Mesothelial cell of epicardium (in vitro differentiated cells): ENCODE measurements at places on chromosomes 3 and 15. TPM values are rescaled to one million over a fixed set of nuclear protein-coding genes. Genes with fewer than 3 reads are reported as not detected.

The EFCAB12 gene
- total RNA-seq: 0.74 to 1.1 TPM (median 0.80 TPM) in 3 replicates

The ATP8B4 gene
- 1.4 to 2.1 TPM (median 1.8 TPM) in 3 replicates for total RNA-seq

The CORO2B gene
- 1.00 to 1.1 TPM (median 1.1 TPM) in 3 replicates for total RNA-seq

The TRH gene
- total RNA-seq: 0.13 to 0.38 TPM (median 0.31 TPM) in 3 replicates

The CSPG4 gene
- total RNA-seq: 11.3 to 11.8 TPM (median 11.4 TPM) in 3 replicates

The NCK1 gene
- 27.9 to 33.4 TPM (median 31.0 TPM) in 3 replicates for total RNA-seq

The NXPE3 gene
- total RNA-seq: 11.6 to 12.7 TPM (median 12.7 TPM) in 3 replicates

The CCDC50 gene
- 53.1 to 63.2 TPM (median 58.2 TPM) in 3 replicates for total RNA-seq

The KIF15 gene
- 10.6 to 11.3 TPM (median 10.7 TPM) in 3 replicates for total RNA-seq

The STARD9 gene
- total RNA-seq: 7.3 to 10.0 TPM (median 8.0 TPM) in 3 replicates

The SLC51A gene
- total RNA-seq: 0.57 to 0.80 TPM in 2 of 3 replicates, not detected in the other

The CPEB1 gene
- total RNA-seq: 0.40 to 0.69 TPM (median 0.63 TPM) in 3 replicates

The P3H2 gene
- 14.8 to 17.2 TPM (median 15.8 TPM) in 3 replicates for total RNA-seq

GRCh38 chr3:23797491-23797890, 8.3 kb upstream of the UBE2E1 start:
- H3K27me3 ChIP-seq: no peaks in the 10 kb centered on the region
- H3K27ac ChIP-seq: no peak overlapping the region
- peaks cover 3% of the 10 kb centered on the region for H3K4me1 ChIP-seq
- no peak for DNase-seq
- H3K36me3 ChIP-seq: no peaks in the 10 kb centered on the region

GRCh38 chr3:39376959-39377634, 6.1 kb upstream of the SLC25A38 start:
- no peak for DNase-seq
- H3K4me1 ChIP-seq: no peaks in the 10 kb centered on the region
- H3K27ac ChIP-seq: no peak overlapping the region
- H3K4me3 ChIP-seq: no peak overlapping the region
- H3K27me3 ChIP-seq: peaks cover 3% of the 10 kb centered on the region
- H3K36me3 ChIP-seq: peaks cover 3% of the 10 kb centered on the region

GRCh38 chr3:141308588-141309218, 59.6 kb upstream of the ZBTB38 start:
- H3K27me3 ChIP-seq: no peaks in the 10 kb centered on the region
- H3K27ac ChIP-seq: no peak overlapping the region

- H3K4me3 ChIP-seq: no peak overlapping the region
- DNase-seq: no peak
- no peaks in the 10 kb centered on the region for H3K27me3 ChIP-seq
- no peak overlapping the region for H3K27ac ChIP-seq
- H3K36me3 ChIP-seq: peaks cover 30% of the 10 kb centered on the region
These were observed 15.7 kb downstream of the AQR start for GRCh38 chr15:34953851-34954250.

DNA sequence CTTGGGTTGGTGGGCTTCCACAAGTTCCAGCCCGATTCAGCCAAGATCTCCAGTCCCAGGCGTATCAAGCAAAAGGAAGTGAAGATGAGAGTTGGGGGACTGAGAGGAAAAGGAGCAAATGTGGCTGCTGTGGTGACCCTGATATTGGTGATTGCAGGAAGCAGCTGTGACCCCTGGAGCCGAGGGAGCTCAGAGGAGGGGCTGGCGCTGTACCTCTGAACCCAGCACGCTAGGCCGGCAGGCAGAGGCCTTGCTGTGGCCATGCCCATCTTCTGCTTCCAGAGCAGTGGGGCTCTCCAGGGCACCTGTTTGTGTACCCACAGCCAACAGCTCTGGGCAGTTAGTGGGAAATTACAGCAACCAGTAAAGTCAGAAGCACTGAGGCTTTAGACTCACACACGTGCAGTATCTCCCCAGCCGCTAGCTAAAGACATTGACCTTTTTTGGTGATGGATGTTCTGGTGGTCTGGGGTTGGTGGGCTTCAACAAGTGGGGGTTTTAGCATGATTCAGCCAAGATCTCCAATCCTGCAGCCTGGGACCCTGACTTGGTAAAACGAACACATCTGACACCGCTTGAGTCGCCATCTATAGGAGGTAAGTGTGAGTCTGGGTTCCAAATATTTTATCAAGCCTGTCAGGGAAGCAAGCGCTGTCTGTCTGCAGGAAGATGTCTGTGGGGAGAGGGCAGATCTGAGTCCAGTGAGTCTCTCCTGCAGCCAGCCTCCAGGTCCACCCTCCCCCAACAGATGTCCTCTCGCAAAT, 33.1 kb downstream of the TM2D3 start:
- H3K4me1 ChIP-seq: peaks cover 25% of the 10 kb centered on the region
- peaks cover 3% of the 10 kb centered on the region for H3K27me3 ChIP-seq
- DNase-seq: no peak
- H3K27ac ChIP-seq: no peak overlapping the region

GRCh38 chr3:57068437-57069089, 8.1 kb downstream of the SPATA12 start:
- H3K27me3 ChIP-seq: no peaks in the 10 kb centered on the region
- no peak overlapping the region for H3K4me3 ChIP-seq
- peak overlapping the region; percentile 23 for H3K27ac ChIP-seq
- peaks cover 4% of the 10 kb centered on the region for H3K4me1 ChIP-seq
- peaks cover 6% of the 10 kb centered on the region for H3K36me3 ChIP-seq

GRCh38 chr15:63301088-63301487, 23.7 kb downstream of the APH1B start:
- H3K27me3 ChIP-seq: no peaks in the 10 kb centered on the region
- DNase-seq: no peak
- H3K27ac ChIP-seq: no peak overlapping the region
- peaks cover 40% of the 10 kb centered on the region for H3K36me3 ChIP-seq

DNA sequence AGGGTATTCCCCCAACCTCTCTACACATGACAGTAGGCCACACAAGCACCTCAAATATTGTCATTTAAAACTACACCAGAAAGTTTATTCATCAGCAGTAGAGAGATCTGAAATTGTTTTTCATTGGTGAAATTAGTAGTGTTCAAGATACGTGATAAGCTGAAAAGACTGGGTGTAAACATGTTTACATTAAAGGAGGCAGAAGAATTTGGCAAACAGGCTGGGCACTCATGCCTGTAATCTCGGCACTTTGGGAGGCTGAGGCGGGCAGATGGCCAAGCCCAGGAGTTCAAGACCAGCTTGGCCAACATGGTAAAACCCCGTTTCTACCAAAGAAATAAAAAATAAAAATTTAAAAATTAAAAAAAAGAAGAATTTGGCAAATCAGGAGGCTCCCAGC, 255.6 kb downstream of the FOXP1 start:
- peaks cover 9% of the 10 kb centered on the region for H3K4me1 ChIP-seq
- H3K4me3 ChIP-seq: no peak overlapping the region
- DNase-seq: no peak
- no peaks in the 10 kb centered on the region for H3K27me3 ChIP-seq
- peak overlapping the region; percentile 44 for H3K27ac ChIP-seq
- H3K36me3 ChIP-seq: peaks cover 19% of the 10 kb centered on the region

DNA sequence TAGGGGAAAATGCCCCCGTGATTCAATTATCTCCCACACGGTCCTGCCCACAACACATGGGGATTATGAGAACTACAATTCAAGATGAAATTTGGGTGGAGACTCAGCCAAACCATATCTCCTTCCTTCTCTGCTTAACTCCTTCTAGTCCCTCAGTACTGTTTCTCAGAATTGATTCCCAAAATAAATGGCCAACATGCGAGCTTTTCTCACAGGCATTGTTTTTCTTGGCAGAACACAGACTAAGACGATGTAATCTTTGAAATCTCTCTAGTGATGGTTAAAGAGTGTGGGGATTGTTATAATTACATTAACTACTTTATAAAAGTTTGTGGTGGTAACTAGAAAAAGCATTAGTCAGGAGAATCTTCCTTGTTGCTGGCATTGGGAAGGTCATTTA, 366.5 kb downstream of the LPP start:
- no peaks in the 10 kb centered on the region for H3K27me3 ChIP-seq
- peaks cover 14% of the 10 kb centered on the region for H3K4me1 ChIP-seq
- DNase-seq: no peak
- no peak overlapping the region for H3K27ac ChIP-seq

GRCh38 chr3:134917631-134918030, 122.6 kb downstream of the EPHB1 start:
- no peaks in the 10 kb centered on the region for H3K36me3 ChIP-seq
- no peak overlapping the region for H3K27ac ChIP-seq
- H3K4me3 ChIP-seq: no peak overlapping the region

DNA sequence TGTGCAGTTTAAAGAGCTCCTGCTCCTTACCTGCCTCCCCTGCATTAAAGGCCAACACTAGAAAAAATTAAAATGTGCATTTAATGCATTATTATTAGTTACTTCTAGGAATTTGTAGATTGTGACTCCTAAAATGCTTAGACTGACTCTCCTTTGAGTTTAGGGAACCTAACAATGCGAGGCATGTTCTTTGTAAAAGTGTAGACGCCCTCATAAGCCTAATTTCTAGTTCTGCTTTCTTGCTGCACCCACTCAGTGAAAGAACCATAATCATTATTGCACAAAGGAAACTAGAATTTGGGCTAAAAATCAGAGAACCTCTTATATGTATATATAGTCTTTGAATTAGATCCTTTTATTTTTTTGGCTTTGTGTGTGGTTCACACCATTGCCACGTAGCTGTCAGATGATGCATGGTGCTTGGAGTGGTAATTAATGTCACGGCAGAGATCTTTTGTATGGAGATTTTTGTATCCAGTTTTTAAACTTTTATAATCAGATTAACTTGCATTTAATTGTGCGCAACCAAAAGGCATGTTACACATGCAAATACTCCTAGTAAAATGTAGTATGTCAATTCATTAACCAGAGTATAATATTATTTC, 710 bp downstream of the ABHD10 start:
- H3K27ac ChIP-seq: peak overlapping the region; percentile 75
- peaks cover 2% of the 10 kb centered on the region for H3K36me3 ChIP-seq
- DNase-seq: no peak
- H3K4me3 ChIP-seq: peak overlapping the region; percentile 92
- peaks cover 27% of the 10 kb centered on the region for H3K4me1 ChIP-seq

- DNase-seq: no peak
- no peaks in the 10 kb centered on the region for H3K36me3 ChIP-seq
- H3K27me3 ChIP-seq: no peaks in the 10 kb centered on the region
- no peak overlapping the region for H3K27ac ChIP-seq
These were observed 1207.6 kb downstream of the OTOL1 start for GRCh38 chr3:162704238-162704637.

DNA sequence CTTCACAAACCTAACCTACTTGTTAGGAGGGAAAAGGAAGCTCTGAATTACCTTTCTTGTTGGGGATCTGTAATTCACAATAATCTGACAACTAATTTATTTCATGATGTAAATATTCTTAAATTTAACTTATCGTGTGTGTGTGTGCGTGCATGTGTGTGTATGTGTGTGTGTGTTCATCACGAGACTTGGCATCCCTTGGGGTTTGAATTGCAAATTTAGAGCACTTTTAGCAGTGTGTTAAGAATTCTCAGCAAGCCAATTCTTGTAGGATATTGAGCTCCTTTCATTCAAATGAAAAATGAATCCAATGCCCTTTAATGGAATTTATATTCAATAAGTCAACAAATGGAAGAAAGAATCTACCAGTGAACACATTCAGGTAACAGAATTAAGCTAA, 85.9 kb upstream of the C3orf80 start:
- H3K4me1 ChIP-seq: no peaks in the 10 kb centered on the region
- no peak overlapping the region for H3K27ac ChIP-seq
- no peak for DNase-seq
- no peaks in the 10 kb centered on the region for H3K36me3 ChIP-seq
- H3K4me3 ChIP-seq: no peak overlapping the region
- no peaks in the 10 kb centered on the region for H3K27me3 ChIP-seq

GRCh38 chr3:56762718-56763117, 39.0 kb downstream of the ARHGEF3 start:
- DNase-seq: no peak
- no peaks in the 10 kb centered on the region for H3K27me3 ChIP-seq
- H3K4me3 ChIP-seq: no peak overlapping the region

GRCh38 chr15:84813931-84814330, 3.2 kb upstream of the ALPK3 start:
- no peaks in the 10 kb centered on the region for H3K27me3 ChIP-seq
- no peak overlapping the region for H3K27ac ChIP-seq
- peaks cover 21% of the 10 kb centered on the region for H3K4me1 ChIP-seq
- peaks cover 11% of the 10 kb centered on the region for H3K36me3 ChIP-seq
- no peak overlapping the region for H3K4me3 ChIP-seq

DNA sequence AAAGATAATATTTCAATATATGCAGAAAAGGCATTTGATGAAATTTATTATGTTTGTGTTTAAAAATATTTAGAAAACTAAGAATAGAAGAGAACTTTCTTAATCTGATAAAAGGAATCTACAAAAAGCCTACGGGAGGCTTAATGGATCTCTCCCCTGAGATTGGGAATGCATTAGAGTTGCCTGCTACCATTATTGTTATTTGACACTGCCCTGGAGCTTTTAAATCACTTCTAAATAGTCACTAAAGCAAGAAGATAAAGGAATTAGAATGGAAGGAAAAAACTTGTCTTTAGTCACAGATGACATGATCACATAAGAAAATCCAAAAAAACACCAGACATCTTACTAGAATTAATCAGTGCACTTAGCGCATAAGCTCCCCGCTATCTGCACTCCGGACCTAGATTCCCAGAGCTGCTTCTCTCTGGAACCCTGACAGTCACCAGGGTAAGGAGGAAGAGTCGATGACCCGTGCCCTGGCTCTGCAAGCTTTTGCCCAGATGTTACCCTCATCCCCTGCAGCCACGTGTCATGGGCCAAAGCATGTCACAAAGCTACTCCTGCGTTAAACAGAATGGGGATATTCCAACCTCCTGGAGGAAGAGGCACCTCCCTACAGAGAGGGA, 97.1 kb downstream of the MINAR1 start:
- peaks cover 44% of the 10 kb centered on the region for H3K27me3 ChIP-seq
- H3K4me1 ChIP-seq: no peaks in the 10 kb centered on the region
- H3K27ac ChIP-seq: no peak overlapping the region
- H3K4me3 ChIP-seq: no peak overlapping the region

GRCh38 chr15:31197497-31198414, 96.2 kb upstream of the TRPM1 start:
- H3K4me3 ChIP-seq: no peak overlapping the region
- no peaks in the 10 kb centered on the region for H3K36me3 ChIP-seq
- no peak for DNase-seq
- no peaks in the 10 kb centered on the region for H3K4me1 ChIP-seq
- peaks cover 4% of the 10 kb centered on the region for H3K27me3 ChIP-seq

- peak overlapping the region; percentile 3 for H3K27ac ChIP-seq
- H3K36me3 ChIP-seq: peaks cover 37% of the 10 kb centered on the region
- DNase-seq: no peak
- H3K27me3 ChIP-seq: no peaks in the 10 kb centered on the region
- no peak overlapping the region for H3K4me3 ChIP-seq
- peaks cover 14% of the 10 kb centered on the region for H3K4me1 ChIP-seq
These were observed 106.0 kb downstream of the RYK start for GRCh38 chr3:134144694-134145093.

- peaks cover 20% of the 10 kb centered on the region for H3K36me3 ChIP-seq
- H3K4me1 ChIP-seq: peaks cover 18% of the 10 kb centered on the region
- peak; percentile 68 for DNase-seq
- H3K4me3 ChIP-seq: peak within 1 kb of the TSS; percentile 85
- H3K27me3 ChIP-seq: no peaks in the 10 kb centered on the region
These were observed at the start of gene MYEF2 for GRCh38 chr15:48177766-48178647. Gene MYEF2 (minus strand): TSS chr15:48178295. CDS start chr15:48178237, 58 bp downstream.

- H3K4me3 ChIP-seq: no peak overlapping the region
- no peak for DNase-seq
- no peaks in the 10 kb centered on the region for H3K27me3 ChIP-seq
- H3K36me3 ChIP-seq: peaks cover 27% of the 10 kb centered on the region
- no peak overlapping the region for H3K27ac ChIP-seq
These were observed 49.0 kb downstream of the PBRM1 start for GRCh38 chr3:52636673-52637072.
